Stimulated activated CD8-positive, alpha-beta memory T cell treated with anti-CD3 and anti-CD28 coated beads, Interleukin-15, amount 100 ng/mL, for 24 hours (primary cell): ENCODE measurements at places on chromosomes 16 and 17.
A peak's percentile ranks its signal among the peaks of the same experiment; 100 is the strongest.

- DNase-seq = no peak
Measured at GRCh38 chr16:27978876-27979275, 84.6 kb downstream of the GSG1L start.

- DNase-seq = no peak
Measured at GRCh38 chr17:8557176-8557806, 73.2 kb downstream of the MYH10 start.

DNA sequence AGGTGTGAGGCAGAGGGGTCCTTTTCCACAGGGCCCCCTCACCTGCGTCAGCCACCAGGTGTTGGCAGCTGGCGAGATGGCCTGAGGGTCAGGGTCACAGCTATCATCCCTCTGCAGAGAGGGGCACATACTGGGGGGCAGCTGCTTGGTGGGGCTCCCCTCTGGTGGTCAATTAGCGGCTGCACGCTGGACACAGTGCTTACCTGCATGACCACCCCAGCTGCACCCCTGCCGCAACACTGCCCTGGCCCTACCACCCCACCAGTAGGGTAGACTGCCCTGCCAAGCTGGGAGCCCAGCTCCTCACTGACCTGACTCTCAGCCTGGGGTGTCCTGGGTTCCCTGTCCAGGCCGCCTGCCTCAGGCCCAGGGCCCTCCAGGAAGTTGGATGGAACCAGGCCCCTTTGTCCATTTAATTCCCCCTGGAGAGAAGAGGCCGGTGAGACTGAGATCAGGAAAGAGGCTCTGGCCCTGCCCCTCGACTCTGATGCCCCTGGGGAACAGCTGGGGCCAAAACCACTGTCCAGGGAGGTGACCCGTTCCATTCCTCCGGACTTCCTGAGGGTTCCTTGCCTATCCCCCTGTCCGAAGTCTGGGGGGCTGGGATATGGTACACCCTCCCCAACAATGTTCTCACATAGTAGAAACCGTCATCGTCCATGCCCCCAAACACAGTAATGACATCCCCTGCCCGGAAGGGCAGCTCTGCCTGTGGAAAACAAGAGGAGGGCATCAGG lies 23.7 kb downstream of the TSPOAP1 start:
- no peak for DNase-seq

DNA sequence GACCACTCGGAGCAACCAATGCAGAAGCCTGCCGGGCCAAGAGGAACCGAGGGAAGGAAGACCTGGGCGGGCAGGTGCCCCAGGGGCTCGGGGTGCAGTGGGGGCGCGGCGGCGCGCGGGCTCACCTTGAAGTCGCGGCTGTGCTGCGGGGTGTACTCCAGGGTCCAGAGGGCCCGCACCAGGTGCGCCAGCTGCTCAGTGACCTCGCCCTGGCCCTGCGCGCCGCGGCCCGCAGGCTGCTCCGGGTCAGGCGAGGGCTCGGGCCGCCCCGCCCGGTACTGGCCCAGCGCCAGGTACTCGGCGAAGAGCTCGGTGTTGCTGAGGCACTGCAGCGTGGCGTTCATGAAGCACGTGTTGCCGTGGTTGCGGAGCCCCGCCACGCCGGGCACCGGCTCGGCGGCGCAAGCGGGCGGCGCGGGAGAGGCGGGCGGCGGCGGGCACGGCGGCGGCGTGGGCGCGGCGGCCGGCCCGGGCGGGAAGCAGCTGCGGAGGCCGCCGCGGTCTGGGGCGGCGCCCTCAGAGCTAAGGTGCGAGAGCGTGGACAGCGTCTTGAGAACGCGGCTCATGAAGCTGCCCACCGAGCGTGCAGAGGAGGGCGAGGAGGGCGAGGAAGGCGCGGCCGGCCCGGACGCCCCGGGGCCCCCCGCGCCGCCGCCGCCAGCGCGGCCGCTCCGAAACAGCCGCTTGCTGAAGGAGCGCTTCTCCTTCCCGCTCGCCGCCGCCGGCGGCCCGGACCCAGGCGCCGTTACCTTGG lies 562 bp downstream of the USP31 start:
- DNase-seq = peak; percentile 7

GRCh38 chr17:82408938-82409318 lies 9.2 kb upstream of the HEXD start:
- no peak for DNase-seq

DNA sequence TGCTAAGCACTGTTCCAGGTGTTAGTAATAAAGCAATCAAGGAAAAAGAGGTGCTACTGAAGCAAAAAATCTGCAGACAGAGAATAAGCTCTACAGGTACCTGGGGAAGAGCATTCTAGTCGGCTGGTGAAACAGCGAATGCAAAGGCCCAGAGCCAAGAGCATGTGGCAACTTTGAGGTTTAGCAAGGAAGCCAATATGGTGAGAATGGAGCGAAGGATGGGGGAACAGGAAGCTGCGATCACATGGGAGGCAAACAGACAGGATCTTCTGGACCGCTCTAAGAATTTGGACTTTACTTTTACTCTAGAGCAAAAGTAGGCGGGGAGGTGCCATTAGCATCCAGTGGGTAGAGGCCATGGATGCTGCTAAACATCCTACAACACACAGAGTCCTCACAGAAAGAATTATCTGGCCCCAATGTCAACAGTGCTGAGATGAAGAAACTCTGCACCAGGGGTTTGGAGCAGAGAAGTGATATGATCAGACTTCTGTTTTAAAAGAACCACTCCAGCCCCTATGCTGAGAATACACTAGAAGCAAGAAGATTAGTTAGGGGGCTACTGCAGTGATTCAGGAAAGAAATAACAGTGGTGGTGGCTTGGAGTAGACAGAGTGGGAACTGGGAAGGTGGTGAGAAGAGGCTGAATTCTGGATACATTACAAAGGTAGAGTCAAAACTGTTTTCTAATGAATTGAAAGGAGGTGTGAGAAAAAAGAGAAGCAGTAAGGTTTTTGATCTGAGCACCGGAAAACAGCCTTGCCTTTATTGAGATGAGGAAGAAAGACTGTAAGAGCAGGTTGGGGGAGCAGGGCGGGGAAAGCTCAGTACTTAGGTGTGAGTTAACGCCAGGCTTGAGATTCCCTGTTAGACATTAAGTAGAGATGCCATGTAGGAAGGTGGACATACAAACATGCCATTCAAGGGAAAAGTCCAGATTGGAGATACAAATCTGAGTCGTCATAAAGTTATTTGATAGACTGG lies 11.0 kb downstream of the EFTUD2 start:
- DNase-seq = no peak

- DNase-seq = no peak
Measured at GRCh38 chr16:66845791-66846221, 1.6 kb downstream of the CA7 start.

DNA sequence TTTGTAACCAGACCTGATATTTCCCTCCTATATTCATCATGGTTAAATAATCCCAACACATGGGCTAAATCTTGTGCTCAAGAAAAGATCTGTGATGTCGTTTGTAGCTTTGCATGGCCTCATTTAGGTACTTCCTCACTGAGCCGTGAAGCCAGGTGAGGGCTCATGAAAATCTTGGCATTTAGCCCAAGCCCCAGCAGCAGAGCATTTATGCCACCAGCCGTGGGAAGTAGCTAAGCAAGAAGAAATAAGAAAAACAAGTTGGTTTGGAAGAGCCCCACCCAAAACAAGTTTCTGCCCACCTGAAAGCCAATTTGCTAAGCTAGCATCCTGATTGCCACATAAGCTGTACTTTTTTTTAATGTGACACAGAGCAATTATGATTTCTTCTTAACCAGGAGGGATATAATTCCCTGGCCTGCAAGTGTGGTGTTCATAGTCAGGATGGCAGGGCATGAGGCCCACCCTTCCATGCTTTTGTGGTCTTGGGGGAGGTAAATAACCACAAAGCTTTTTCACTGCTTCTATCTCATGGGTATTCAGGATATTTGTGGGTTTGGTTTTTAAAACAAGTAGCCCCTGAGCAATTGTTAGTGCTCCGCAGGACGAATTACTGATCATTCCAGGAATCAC lies 10.5 kb downstream of the TMIGD1 start:
- no peak for DNase-seq

- no peak for DNase-seq
Measured at GRCh38 chr16:80914379-80915078, 92.2 kb downstream of the CMC2 start.

GRCh38 chr16:88469615-88470395 lies 16.7 kb downstream of the ZFPM1 start:
- no peak for DNase-seq

GRCh38 chr17:46072998-46073397 lies 73.9 kb downstream of the STH start:
- DNase-seq = no peak

DNA sequence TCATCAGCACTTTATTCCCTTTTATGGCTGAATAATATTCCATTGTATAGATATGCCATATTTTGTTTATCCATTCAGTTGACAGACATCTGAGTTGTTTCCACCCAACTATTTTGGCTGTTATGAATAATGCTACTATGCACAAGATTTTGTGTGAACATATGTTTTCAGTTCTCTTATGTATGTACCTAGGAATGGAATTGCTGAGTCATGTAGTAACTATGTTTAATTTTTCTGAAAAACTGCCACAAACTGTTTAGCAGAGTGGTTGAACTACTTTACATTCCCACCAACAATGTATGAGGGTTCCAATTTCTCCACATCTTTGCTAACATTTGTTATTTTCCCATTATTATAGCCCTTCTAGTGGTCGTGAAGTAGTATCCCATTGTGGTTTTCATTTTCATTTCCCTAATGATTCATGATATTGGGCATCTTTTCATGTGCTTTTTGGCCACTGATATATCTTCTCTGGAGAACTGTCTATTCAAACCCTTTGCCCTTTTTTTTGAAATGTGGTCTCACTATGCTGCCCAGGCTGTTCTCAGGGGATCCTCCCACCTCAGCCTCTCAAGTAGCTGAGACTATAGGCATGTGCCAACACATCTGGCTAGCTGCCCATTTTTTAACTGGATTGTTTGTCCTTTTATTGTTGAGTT lies 26.3 kb downstream of the SMURF2 start:
- DNase-seq = no peak

- DNase-seq = no peak
Measured at GRCh38 chr17:10119203-10120108, 79.0 kb downstream of the GAS7 start.

- DNase-seq = no peak
Measured at GRCh38 chr17:76336756-76337412, 16.8 kb downstream of the PRPSAP1 start.

DNA sequence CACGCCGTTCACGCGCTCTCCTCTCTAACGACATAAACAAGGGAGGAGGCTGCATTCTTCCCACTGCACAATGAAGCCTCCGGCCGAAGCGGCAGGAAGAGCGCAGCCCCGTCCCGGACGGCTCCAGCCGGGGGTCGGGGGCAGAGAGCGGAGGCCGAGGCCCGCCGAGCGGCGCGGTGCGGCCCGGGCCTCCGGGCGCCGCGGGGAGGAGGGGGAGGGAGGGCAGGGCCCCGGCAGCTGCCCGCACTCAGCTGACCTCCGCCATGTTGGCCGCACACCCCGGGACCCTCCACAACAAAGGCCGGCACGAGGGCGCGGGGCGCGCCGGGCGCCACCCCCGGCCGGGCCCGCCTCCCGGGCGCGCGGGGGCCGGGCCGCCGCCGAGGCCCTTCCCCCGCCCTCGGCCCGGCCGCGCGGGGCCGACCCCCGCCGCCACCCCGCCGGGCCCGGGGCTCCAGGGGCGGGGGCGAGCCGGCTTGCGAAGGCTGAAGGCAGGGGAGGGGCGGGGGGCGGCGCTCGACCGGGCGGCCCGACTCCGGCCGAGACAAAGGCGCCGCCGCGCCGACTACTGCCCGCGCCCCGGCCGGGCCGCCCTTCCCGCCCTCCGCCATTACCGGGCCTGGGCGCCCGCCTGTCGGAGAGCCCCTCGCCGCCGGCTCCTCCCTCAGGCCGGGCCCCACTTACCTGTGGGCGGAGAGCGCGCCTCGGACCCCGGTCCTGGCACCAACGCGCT lies 527 bp downstream of the SIAH1 start:
- DNase-seq = no peak

DNA sequence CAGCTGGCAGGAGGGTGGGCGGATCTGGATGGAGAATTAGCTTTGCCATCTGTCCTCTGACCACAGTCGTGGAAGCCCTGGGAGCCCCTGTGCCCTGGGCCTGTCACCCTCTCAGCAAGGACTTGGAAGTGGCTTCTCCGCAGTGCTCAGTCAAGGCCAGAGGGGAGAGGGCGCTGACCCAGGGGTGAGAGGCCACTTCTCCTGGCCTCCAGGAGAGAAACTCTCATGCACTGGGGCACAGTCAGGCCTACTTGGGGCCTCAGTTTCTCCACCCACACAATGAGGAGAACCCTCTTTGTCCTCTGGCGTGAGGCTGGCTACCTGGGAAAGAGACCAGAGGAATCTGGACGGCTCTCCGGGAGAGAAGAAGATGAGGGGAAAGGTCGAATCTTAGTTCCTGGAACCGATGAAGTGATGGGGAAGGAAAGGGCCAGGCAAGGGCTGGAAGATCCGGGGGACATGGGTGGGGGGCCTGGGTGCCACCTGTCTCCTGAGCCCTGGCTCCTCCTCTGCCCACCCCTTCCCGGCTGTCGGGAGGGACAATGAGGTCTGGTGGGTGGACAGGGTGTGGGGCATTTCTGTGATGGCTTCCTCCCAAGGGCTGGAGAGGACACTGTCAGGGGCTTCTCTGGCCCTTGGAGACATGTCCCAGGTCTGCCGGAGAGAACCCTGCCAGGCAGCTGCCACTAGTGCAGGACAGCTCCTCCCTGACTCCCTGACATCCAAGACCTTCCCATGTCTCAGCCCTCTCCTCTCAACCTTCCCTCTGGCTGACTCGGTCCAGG lies 9.0 kb upstream of the ARHGAP27 start:
- DNase-seq = no peak

- DNase-seq = no peak
Measured at GRCh38 chr17:33438139-33438538, 145.0 kb upstream of the ASIC2 start.

- no peak for DNase-seq
Measured at GRCh38 chr17:42193216-42193968, 902 bp downstream of the GHDC start.

DNA sequence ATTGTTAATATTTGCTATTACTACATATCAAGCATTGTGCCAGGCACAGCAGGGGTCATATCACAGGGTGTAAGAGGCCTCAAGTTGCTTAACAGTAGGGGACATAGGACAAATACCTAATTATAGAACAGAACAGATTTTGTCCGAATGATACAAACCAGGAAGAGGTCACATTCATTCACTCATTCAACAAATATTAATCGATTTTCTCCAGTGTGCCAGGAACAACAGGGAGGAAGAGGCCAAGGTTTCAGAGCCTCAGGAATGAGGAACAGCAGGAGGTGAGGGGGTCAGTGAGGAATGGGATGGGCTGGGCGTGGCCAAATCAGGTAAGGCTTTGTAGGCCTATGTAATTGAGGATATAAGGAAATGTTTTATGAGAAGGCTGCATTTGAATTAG lies 11.2 kb upstream of the CHST4 start:
- DNase-seq = no peak

GRCh38 chr16:72311426-72311825 lies 139.5 kb upstream of the PMFBP1 start:
- DNase-seq = no peak

- DNase-seq = no peak
Measured at GRCh38 chr17:53844491-53845107, 21.9 kb downstream of the KIF2B start.

DNA sequence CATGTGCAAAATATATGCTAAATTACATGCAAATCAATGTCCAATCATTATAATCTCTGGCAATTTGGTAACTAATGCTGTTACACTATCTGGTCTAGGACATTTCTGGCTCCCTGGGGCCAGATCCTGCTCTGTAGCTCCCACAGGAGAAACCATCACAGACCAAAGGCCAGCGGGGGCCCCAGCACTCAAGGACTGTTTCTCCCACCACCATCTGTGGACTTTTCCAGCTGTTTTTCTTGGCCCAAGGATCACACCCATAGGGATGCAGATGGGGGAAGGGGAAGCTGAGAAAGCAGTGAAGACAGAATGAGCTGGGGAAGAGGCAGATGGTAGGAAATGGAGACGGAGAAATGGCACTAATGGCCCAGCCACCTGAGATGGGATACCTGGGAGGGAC lies at the start of gene HIGD1B:
TSS of gene HIGD1B (plus strand) at position 298 of the 400 bp plus-strand sequence. CDS start 270 bp downstream, outside the sequence.
- DNase-seq = no peak
